ENCODE measurements at places on chromosomes 7 and 10. TPM values are rescaled to one million over a fixed set of nuclear protein-coding genes. Genes with fewer than 3 reads are reported as not detected.

DNA sequence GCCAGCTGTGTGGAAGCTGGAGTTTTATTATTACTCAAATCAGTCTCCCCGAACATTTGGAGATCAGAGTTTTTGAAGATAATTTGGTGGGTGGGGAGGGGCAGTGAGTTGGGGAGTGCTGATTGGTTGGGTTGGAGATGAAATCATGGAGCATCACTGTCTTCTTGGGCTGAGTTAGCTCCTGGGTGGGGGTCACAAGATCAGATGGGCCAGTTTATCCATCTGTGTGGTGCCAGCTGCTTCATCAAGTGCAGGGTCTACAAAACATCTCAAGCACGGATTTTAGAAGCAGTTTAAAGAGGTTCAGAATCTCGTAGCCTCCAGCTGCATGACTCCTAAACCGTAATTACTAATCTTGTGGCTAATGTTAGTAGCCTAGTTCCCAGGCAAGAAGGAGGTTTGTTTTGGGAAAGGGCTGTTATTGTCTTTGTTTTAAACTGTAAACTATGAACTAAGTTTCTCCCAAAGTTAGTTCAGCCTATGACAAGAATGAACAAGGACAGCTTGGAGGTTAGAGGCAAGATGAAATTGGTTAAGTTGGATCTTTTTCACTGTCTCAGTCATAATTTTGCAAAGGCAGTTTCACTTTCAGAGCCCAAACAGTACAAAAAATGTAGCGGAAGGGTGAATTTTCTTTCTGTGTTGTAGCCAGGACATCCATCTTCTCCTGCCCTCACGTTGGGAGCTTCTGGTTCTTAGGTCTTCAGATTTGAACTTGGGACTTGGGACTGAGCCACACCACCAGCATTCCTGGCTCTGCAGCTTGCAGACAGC lies 43.1 kb downstream of the KLF6 start:
- DNase-seq, result no peak

GRCh38 chr7:101114492-101114891 lies 12.4 kb upstream of the SERPINE1 start:
- no peak for DNase-seq

DNA sequence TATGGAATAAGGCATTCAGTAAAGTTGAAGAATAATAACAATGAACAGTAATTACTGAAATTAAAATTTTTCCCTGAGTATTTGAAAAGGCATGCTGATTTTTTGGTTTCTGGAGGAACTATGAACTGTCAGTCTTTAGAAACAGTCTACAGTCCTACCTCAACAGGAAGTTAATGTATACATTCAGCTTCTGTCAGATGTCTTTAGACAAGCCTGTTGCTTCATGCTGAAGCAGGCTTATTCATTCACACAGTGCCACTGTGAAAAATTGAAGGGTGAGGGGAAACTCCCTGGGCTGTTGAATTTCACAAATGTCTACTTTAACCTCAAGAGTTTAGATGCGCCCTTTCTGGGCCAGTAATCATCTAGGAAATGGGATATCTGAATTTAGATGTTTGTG lies 3.5 kb downstream of the NRF1 start:
- DNase-seq, result no peak

Gene FGFBP3
- total RNA-seq, result 0.85 TPM

Gene ORC5
- total RNA-seq, result 15.5 TPM

Gene RAMP3
- 13.5 TPM for total RNA-seq

Gene CAMK1D
- total RNA-seq, result 32.8 TPM

All from mucosa of descending colon (tissue), 3 donors.